HT-29 (cell line): ENCODE measurements at places on chromosomes 11 and 22.

- no peak for DNase-seq
These were observed 3.0 kb upstream of the CHRNA10 start for GRCh38 chr11:3674189-3674588.

DNA sequence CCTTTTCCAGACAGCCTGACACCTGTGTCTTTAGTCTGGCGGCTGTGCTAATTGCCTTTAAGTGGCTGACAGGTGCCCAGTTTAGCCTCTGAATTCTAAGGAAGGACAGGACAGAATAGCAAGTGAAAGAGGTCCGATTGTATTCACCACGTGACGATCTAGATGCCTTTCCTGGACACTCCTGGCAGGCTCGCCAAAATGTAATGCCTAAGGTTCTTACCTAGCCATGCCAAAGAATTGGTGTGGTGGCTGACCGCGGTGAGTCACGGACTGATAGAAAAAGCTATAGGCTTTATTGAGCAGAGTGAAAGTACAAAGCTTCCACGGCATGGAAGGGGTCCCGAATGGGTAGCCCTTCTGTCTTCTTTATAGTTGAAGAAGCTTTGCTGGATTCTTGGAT, 26.7 kb downstream of the ANKRD42 start:
- DNase-seq: no peak

GRCh38 chr22:48316257-48317250, 1511.1 kb downstream of the BRD1 start:
- DNase-seq: no peak

DNA sequence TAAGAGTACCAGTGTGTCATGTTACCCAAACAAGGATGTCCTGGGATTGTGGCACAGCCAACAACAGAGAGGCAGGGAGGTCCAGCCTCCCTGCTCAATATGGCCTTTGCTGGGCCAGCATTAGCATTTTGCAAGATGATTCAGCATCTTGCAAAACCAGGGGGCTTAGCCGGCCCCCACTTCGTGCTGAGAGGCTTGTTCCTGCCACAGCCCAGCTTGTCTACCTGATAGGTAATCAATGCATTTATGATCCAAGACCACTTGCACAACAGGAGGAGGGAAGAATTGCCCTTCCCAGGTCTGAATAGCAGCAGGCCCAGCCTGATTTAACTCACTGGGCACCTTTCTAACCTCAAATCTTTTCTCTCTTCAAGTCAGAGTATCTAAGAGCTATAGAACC, 189.0 kb upstream of the SYT13 start:
- DNase-seq: no peak

DNA sequence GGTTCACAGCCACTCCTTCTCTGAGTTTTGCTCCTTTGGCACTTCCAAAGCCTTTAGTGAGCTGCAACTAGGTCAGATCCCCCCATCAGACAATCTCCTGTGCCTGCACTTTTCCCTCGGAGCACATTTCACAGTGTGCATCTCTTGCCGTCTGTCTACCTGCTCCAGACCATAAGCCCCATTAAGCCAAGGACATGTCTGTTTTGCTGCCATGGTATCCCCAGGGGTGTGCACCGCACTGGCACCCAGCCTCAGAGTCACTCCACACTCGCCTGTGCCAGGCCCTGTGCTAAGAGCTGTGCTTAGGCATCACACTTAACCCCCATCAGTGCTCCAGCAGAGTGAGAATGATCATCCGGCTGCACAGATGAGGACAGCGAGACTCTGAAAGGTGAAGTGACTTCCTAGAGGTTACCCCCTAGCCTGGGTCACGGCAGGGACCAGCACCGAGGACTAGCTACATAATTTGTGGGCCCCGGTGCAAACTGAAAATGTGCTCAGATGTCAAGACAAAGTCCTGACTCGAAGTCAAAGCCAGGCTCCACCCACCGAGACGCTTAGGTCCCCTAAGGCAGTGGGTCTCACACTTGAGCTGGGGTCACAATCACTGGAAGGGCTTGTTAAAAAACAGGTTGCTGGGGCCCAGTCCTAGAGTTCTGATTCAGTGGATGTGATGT, 33.9 kb downstream of the ARRB1 start:
- no peak for DNase-seq

DNA sequence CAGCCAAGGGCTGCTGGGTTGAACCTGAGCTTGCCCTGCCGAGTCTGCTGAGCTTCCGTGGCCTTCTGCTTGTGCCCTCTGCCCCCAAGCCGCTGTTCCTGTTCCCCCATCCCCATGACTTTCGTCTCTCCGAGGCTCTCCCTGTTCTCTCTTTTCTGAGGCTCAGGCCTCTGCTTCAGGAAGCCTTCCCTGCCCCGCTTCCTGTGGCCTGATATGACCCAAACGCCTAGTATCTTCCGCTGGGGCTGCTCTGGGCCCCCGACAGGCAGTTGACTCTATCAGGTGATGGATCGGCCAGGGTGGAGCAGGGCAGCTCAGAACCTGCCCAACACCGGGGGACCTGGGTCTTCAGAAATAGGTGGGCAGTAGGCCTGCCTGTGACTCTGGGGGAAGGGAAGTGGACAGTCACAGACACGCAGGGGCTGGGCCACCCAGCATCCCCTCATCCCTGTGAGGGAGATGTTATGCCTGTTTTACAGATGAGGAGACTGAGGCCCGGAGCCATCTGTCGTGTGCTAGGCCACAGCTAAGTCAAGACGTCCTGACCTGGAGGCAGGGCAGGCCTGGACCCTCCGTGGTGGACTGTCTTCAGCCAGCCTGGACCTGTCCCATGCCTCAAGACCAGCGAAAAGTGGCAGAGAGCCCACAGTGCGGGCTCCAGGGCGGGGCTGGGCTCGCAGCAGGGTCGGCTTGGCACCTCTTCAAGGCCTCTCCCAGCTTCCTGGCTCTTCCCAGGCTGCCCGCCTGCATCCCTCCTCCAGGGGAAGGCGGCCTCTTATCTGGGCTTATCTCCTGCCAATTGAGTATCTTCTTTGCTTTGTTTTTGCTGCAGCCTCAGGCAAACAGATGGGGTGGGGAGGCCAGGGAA, 16.2 kb downstream of the BAD start:
- no peak for DNase-seq
